ENCODE measurements at places on chromosomes 6 and 20.
A peak's percentile ranks its signal among the peaks of the same experiment; 100 is the strongest.

GRCh38 chr6:112016320-112016719 is 37.6 kb upstream of the CCN6 start:
- DNase-seq: no peak

- peak; percentile 44 for DNase-seq
Measured at GRCh38 chr6:16136621-16137450, 8.0 kb downstream of the MYLIP start.

DNA sequence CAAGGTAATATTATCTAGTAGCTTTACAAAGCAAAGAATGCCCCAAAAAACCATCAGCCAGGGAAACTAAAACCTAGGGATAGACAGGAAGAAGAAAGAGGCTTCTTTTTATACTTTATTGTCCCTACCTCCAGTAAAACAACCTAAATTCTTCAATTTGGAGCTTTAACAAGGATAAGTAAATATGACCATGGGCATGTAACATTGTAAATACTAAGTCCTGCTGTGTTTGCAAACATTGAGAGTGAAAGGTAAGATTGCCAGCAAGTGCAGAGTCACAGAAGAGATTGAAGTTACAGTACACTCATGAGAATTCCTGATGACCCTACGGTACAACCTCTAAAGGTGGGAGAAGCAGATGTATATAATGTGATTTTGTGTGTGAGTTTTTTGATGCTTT is 117.2 kb downstream of the FOXO3 start:
- no peak for DNase-seq

GRCh38 chr6:1426416-1426815 is 37.0 kb downstream of the FOXF2 start:
- no peak for DNase-seq
